ENCODE measurements at places on chromosomes 11 and 22.
A peak's percentile ranks its signal among the peaks of the same experiment; 100 is the strongest.

- no peak for DNase-seq
These were observed 115.7 kb downstream of the ENTHD1 start for GRCh38 chr22:39777716-39778454.

- peak; percentile 43 for DNase-seq
These were observed 8.5 kb downstream of the YPEL4 start for GRCh38 chr11:57641011-57641807.

DNA sequence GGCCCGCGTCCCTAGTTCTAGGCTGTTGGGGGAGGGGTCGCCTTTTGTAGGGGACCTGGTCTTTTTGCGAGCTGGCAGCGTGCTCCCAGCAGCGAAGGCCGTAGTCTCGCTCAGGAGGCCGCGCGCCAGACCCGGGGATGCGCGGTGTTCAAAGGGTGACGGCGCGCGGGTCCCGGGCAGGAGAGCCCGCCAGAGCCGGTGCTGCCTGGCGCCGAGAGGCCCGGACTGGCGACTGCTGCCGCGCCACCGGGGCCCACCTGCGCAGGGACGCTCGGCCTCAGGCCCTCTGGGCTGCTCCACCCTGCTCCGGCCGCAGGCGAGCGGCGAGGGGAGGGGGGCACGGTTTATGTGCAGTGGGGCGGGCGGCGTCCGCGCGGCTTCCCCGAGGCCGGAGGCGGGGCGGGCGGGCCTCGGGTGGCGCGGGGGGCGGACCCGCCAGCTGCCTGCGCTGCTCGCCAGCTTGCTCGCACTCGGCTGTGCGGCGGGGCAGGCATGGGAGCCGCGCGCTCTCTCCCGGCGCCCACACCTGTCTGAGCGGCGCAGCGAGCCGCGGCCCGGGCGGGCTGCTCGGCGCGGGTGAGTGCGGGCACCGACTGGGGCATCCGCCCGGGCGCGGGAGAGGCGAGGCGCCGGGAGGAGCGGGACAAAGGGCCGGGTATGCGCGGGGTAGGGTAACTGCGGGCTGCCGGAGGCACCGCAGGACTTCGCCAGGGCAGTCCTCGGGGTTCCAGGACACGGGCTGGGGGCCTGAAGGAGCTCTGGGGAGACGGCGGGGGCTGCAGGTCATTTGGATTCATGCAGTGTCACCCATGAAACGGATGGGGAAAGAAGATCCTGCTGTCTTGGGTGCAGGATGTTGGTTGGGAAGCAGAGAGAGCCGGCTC is at the start of gene PRSS23:
Gene PRSS23, plus strand, starts transcription at position 467 of the 884 bp plus-strand sequence. CDS start 7,102 bp downstream, outside the sequence.
- DNase-seq = peak; percentile 6

GRCh38 chr22:42937164-42937843 is 77.6 kb downstream of the PACSIN2 start:
- DNase-seq = peak; percentile 47

DNA sequence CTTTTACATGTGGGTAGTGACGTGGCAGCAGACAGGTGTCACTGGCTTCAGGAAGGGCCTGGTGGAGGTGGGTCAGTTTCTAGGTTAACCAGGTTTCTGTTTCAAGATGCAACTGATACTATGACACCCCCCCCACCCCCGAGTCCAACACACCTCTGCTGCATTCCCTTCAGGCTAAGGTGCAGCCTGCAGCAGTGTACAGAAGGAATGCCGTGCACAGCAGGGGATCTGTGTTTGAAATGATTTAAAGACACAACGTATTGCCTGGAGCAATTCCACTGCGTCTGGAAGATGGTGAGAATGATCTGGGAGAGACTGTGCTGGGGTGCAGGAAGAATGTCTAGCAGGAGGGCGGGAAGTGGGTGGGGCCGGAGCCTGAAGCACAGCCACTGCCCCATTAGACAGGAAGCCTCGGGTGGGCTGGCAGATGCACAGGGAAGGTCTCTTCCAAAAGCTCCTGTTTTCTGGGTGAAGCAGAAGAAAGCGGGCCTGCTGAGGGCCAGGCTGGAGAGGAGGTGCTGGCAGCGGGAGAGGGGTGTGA is 11.9 kb upstream of the TESMIN start:
- no peak for DNase-seq

GRCh38 chr11:62688491-62688890 is 839 bp downstream of the LRRN4CL start:
- no peak for DNase-seq

DNA sequence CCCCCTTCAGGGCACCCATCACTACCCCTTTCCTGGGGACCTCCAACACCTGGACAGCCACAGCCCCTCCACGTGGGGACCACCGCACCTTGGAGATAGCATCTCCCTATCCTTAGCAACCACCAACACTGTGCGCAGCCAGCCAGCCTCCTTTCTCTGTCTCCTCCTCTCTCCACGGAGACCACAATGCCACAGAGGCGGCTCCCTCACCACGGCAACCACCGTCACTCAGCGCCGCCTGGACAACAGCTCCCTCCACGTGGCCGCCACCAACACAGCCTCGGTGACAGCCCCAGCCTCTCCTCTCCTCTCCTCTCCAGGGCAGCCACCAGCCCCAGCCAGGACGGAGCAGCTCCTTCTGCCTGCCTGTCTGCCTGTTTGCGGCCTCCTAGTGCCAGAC is 10.5 kb downstream of the ELFN2 start:
- DNase-seq = no peak

GRCh38 chr22:38441620-38442287 is 13.2 kb downstream of the KCNJ4 start:
- no peak for DNase-seq

GRCh38 chr11:67027943-67028542 is 5.1 kb downstream of the SYT12 start:
- DNase-seq = no peak

DNA sequence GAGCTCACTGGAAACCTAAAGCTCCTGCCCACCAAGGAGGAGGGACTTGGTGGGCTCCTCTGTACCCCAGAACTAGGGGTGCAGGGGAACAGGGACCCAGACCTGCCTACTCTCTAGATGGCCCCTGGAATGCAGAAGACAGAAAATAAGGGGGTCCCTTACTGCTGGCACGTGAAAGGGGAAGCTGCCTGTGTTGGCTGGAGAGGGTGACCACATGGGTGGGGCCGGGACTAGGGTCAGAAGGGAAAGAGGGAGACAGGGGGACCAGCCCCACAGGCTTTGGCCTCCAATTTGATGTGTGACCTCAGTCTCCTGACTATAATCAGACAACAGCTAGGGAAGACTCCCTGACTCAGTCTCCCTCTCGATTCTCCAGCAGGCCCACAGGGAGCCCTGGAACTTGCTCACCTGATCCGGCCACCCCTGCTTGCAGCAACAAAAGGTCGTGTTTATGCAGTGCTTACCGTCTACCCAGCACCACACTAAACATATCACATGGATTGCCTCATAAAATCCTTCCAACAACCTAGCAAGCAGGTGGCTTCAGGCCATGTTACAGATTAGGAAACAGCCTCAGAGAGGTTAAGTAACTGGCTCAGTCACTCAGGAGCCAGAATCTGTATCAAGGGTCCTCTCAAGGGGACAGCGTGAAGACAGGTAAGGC is 10.2 kb downstream of the ARAP1 start:
- no peak for DNase-seq

DNA sequence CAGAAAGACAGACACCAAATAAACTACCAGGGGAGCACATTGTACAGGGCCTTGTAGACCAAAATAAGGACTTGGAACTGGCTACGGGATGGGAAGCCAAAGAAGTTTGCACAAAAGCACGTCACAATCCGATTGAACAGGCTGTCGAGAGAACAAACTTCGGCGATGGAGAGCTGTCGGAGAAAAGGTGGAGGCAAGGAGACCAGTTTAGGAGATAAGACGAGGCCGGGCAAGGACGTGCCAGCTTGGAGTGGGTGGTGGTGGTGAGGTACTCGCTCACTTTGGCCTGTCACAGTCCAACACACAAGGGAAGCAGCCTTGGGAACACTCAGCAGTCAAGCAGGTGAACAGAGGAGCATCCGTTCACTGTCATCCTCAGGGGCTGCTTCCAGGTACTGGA is 19.0 kb downstream of the APOL5 start:
- DNase-seq = no peak

DNA sequence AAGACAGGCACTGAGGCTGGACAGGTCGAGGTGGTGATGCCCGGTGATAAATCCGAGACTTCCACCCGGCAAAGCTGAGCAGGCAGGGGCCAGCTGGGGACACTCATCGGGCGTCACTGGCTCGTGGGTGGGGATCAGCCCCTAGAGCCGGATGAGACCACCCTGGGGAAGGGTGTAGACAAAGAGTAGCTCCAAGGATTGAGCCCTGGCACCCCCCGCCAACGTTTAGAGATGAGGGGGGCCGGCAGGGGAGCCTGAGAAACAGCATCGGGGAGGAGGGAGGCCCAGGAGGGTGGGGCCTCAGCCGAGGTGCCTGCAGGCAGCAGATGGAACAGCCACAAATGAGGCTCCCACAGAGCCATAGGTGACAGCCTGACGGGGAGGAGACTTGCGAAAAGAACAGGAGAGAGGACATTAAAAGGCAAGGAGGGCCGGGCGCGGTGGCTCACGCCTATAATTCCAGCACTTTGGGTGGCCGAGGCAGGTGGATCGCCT is 27.4 kb upstream of the CBX7 start:
- DNase-seq = no peak

GRCh38 chr22:33687464-33687863 is 232.8 kb downstream of the LARGE1 start:
- DNase-seq = no peak

GRCh38 chr22:28053896-28054818 is 135.1 kb upstream of the PITPNB start:
- no peak for DNase-seq

DNA sequence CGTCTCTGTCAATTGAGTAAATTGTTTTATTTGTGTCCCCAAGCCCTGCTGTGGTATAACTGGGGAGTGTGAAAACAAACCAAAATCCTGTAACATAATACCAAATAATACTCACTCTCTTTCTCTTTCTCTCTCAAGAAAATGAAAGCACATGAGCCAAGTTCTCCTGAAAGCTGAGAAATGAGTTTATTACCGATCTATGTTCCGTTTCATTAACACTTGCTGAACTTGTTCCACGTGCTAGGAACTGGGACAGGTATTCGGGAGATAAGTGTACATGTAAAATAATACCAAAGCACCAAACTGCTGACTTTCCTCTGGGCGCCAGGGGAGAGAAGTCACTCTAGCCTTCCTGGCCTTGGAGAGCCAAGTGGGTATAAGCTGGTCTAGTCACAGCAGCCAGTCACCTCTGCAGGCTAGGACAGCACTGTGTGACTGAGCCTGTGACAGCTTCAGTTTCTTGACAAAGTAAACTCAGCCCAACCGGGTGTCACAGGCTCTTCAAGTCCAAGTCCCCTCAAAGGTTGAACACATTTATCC is 23.1 kb downstream of the CD6 start:
- DNase-seq = no peak

- DNase-seq = no peak
These were observed 8.4 kb downstream of the DAGLA start for GRCh38 chr11:61688365-61689163.

DNA sequence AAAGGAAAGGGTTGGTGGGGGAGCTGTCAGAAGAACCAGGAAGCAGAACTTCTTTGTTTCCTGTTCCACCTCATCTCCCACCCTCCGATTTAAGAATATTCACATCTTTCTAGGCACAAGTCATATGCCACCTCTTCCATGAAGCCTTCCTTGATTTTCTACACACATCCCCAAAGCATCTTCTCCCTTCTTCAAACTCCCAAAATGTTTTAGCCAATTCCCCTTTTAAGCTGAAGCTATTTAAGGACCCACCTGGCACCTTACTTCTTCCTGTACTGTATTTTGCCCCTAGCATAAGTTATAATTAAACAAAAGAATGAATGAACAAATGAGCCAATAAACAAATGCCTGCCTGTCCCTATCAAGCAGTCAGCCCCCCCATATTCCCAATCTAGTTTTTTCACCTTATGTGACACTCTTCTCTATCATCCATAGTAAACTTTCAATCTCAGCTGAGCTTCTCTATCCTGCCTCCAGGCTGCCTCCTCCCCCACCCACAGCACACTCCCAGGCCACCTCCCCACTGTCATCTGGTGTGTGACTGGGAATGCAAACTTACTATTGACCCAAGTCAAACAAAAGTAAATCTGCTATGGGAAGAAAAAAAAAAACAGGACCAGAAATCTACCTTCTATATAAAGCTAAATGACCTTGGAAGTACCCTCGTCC is 3.9 kb downstream of the TNKS1BP1 start:
- no peak for DNase-seq

GRCh38 chr11:47917599-47918369 is 62.6 kb upstream of the PTPRJ start:
- peak; percentile 38 for DNase-seq

DNA sequence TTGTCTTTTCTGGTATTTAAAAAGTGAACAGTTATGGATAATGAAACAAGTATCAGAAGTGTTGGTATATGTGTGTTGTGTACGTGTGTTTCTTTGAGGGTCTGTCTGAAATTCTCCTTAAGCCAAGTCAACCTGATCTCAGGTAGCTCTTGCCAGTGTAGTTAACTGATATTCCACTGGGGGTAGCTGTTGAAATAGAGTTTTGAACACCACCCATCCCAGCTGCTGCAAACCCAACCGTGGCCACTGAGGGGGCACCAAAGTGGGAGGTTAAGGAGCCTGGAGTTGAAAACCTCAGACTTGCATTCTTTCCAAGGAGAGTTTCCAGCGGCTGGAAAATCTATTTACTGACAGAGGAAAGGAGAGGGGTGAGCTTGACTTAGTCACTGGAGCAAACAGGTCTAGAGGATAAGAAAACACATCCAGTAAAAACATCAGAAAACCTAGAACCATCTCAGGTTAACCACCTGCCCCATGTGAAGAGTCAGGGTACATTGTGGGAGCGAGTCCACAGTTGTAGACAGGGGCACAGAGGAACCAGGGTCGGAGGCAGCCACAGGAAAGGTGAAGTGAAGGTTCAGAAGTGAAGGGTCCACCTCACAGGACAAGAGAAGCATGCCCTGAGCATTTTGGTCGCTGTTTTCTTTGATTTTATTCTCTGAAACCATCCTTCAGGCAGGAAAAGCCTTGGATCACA is 8.8 kb upstream of the CUL5 start:
- peak; percentile 32 for DNase-seq

GRCh38 chr11:26070714-26071380 is 261.1 kb upstream of the ANO3 start:
- DNase-seq = no peak

- DNase-seq = no peak
These were observed 6.8 kb downstream of the FUT4 start for GRCh38 chr11:94550513-94550912.

- DNase-seq = no peak
These were observed 58.5 kb upstream of the TIMP3 start for GRCh38 chr22:32743046-32743445.

DNA sequence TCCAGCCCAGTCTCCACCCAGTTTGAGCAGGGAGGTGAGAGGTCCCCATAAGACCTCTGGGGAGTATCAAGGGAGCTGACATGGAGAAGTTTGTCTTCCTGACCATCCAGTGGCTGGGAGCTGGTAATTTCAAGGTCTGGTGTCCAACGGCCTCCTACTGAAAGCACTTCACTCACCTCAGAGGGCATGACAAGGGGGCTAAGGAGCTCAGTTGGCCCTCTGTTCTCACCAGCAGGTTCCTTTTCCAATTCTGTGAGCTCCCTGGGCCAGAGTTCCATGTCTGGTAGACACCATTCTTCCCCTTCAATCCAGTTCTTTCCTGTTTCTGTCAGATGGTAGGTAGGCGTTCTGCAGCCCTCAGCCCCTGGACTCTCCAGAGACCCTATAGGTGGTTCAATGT is 3.1 kb downstream of the SELENOH start:
- no peak for DNase-seq
